ENCODE measurements at places on chromosomes 4 and X.

DNA sequence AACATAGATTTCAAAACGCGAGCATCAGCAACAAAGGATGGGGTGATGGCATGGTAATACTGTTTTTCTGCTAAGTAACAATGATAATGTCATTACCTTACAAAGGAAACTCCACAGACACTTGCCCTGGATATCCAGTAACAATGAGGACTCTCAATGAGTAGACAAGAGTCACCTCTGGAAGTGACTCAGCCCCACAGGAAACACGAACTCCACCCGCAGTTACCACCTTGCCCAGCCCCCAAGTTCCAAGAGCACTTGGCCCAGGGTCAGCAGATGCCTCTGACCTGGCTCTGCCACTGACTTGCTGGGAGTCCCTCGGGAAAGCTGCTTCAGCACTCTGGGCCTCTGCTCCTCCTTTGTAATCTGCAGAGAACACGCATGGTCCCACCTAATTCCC lies 110.3 kb upstream of the MAP3K15 start:
- DNase-seq, result no peak

- no peak for DNase-seq
Measured at GRCh38 chrX:104435249-104435648, 130.8 kb upstream of the IL1RAPL2 start.

GRCh38 chr4:22463179-22463578 lies 52.7 kb downstream of the ADGRA3 start:
- DNase-seq, result no peak

GRCh38 chrX:14927401-14927800 lies 54.2 kb downstream of the MOSPD2 start:
- no peak for DNase-seq

- DNase-seq, result no peak
Measured at GRCh38 chr4:82939414-82939813, 38.9 kb downstream of the THAP9 start.

DNA sequence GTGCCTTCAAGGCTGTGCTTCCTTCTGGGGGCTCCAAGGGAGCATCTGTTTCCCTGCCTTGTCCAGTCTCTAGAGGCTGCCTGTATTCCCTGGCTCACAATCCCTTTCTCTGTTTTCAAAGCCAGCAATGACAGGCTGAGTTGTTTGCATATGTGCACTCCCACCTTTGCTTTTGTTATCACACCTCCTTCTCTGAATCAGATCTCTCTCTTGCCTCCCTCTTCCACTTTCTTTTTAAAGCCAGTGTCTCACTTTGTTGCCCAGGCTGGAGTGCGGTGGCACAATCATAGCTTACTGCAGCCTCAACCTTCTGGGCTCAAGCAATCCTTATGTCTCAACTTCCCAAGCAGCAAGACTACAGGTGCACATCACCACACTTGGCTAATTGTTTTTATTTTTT lies 37.1 kb upstream of the LEF1 start:
- DNase-seq, result no peak

DNA sequence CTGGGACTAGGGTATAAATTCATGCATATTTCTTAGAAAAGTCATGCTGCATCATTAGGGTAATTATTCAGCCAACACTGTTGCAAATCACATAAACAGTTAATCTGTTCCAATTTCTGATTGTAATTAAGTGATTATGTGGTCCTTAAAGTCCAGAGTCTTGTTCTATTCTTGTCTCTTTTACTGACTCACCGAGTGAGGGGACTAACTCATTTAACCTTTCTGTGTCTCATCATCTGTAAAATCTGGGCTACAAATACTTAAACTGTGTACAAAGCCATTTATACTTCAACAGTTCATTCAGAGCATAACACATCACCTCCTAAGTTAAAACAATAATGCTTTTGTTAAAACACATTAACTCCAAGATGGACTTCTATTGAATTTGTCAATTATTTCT lies 65.4 kb upstream of the KLHL13 start:
- no peak for DNase-seq

- peak; percentile 53 for DNase-seq
Measured at GRCh38 chrX:153582896-153583295, 16.0 kb downstream of the CCNQ start.

- DNase-seq, result peak; percentile 69
Measured at GRCh38 chr4:52751487-52751911, 274 bp upstream of the ERVMER34-1 start.

- no peak for DNase-seq
Measured at GRCh38 chr4:7420661-7421040, 14.1 kb downstream of the PSAPL1 start.

- DNase-seq, result no peak
Measured at GRCh38 chr4:41728573-41728913, 20.0 kb downstream of the PHOX2B start.

- no peak for DNase-seq
Measured at GRCh38 chr4:79882806-79883205, 190.2 kb downstream of the ANTXR2 start.

DNA sequence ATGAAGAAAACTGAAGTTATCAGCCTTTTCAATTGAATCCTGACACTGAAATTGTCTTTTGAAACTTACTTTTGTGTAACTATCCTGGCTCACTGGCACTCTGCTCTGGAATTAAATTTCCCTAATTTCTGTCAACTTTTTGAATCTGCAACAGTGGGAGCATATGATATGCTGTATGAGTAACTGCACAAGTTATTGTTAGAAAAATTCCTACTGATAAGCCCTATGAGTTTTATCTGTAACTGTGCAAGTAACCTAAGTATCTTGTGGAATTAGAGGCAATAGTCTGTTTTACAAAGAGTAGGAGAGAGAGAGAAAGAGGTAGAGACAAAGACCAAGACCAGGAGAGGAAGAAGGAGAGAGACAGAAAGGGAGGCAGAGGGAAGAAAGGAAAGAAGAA lies 9.2 kb upstream of the HPGD start:
- no peak for DNase-seq

DNA sequence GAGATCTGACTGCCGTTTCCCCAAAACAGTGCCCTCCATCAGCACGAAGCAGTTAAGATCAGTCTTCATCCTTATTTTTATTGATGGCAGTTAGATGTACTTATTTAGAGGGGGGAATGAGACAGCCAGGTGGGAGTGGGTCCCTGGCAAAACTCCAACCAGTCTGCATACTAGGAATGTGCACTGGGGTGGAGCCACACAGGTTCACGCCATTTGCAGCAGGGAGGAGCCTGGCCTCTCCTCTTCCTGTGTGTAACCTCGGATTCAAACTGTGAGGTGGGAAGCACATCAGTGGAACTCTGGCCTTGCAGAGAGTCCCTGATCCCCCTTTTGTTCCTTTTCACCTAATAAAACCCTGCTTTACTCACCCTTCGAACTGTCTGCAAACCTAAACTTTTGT lies 987.7 kb upstream of the GRIA3 start:
- DNase-seq, result peak; percentile 46

- no peak for DNase-seq
Measured at GRCh38 chr4:32393806-32394205, 1673.6 kb downstream of the PCDH7 start.

GRCh38 chr4:152778656-152779512 lies 646 bp downstream of the TIGD4 start:
- DNase-seq, result peak; percentile 77

DNA sequence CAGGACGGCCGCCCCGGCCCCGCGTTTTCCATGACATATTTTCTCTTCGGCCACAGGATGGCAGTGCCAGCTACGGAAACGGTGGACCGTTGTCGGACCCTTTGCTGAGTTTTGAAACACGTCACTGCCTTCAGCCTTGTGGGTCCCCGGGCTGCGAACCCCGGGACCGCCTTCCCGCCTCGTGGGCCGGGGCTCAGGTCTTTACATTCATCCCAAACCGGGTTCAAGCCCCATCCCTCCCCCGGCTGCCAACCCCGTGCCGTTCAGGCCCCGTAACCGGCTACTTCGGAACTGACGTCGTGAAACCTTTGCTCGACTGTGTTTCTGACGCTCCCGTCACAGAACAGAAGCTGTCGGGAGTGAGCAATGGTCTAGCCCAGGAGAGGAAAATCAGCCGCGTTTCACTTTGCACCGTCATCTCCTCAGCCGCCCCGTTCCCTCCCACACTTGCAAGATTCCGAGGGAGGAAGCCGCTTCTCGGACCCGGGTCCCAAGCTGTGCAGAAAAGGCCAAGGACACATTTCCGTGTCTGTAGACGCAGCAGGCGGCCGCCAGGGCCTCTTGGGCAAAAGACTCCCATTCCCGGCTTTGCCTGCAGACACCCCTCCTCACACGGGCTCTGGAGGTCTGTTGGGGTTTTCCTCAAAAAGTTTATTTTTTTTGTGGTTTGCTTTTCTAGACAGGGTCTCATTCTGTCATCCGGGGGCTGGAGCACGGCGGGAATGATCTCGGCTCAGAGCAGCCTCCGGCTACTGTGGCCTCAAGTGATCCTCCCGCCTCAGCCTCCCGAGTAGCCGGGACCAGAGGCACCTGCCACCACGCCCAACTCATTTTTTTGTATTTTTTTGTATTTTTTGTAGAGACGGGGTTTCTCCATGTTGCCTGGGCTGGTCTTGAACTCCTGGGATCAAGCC lies 41.4 kb upstream of the PPP2R3B start:
- DNase-seq, result peak; percentile 82

GRCh38 chr4:93605163-93605562 lies 223.4 kb upstream of the ATOH1 start:
- DNase-seq, result no peak

DNA sequence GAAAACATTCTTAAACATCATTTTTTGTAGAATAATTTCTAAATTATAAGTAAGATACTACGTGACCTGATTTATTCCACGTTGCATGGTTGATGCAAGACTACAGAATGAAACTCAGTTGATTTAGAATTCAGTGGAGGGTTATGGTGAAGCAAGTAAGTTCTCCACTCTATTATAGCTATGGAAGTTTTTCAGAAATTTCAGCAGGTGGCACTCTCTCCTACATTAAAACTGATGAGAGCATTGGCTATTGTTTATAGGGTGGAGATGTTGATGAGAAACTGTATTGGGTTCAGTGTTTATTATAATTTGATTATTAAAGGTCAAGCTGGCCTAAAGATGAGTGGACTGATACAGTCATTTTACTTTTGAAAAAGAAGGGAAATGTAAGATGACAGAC lies 88.0 kb downstream of the FNIP2 start:
- peak; percentile 34 for DNase-seq

GRCh38 chr4:141922236-141922635 lies 285.9 kb downstream of the IL15 start:
- DNase-seq, result no peak

DNA sequence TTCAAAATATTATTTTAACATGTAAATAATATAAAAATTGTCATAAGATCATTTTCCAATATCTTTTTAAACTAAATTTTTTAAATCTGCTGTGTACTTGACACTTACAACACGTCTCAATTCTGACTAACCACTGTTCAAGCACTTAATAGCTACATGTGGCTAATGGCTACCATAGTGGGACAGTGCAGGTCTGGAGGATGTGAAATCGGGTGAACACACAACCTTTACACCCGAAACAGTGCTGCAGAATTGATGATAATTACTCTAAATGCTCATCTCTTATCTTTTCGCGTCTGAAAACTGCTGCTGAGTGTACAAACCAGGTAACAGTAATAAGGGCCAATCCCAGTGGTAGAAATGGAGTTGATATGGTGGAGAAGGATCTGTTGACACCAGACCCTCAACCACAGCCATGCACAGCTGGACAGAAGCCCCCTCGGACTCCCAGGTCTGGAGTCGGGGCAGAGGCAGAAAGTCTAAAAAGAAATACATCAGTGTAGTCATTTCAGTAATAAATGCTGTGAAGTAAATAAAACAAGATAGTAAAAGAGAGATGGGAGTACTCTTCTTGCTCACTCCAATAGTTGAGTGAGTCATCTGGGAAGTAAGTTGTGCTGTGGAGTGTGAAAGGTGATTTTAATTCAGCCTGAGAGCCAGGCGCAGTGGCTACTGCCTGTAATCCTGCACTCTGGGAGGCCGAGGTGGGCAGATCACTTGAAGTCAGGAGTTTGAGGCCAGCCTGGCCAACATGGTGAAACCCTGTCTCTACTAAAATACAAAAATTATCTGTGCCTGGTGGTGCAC lies 150.0 kb downstream of the CBR4 start:
- peak; percentile 33 for DNase-seq

DNA sequence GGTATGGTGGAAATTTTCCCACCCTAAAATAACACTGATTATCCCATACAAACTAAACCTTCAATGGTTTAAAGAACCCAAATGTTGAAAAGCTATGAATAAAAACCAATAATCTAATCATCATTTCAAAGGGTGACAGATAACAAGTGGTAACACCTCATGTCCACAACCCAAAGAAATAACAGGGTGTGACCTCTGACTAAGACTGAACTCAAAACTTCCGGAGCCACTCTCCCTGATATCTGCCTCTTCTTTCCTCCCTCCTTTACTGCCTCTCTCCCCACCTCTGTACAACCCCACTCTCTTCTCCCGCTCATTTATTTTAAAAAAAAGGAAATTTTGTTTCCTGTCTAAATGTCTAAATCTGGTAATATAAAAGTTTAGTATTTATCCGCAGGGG lies 11.5 kb downstream of the FBXW7 start:
- no peak for DNase-seq

- DNase-seq, result no peak
Measured at GRCh38 chr4:73673286-73673685, 53.0 kb upstream of the RASSF6 start.

DNA sequence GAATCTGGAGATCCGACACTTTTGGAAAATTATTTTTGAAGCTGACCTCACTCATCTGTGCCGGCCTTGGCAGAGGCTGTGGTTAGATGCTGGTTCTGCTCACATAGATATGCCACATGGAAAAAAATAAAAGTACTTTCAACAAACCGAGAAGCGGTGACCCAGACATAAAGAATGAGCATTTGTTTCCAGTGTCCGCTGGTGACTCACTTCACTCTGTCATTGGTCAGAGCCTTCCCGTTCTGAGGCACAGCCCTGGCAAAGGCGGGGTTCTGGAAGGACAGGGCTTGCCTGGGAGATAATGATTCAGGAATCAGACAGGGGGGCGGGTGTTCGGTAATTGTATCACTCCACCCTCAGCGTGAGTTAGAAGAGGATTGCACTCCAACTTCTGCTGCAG lies 172.4 kb upstream of the MXRA5 start:
- no peak for DNase-seq

- DNase-seq, result no peak
Measured at GRCh38 chr4:75555294-75556164, at the start of gene ODAPH. Gene ODAPH, plus strand, starts transcription at chr4:75556066. Its CDS starts 17 bp downstream, at chr4:75556083.

GRCh38 chrX:64192673-64193072 lies 12.8 kb downstream of the AMER1 start:
- DNase-seq, result no peak

DNA sequence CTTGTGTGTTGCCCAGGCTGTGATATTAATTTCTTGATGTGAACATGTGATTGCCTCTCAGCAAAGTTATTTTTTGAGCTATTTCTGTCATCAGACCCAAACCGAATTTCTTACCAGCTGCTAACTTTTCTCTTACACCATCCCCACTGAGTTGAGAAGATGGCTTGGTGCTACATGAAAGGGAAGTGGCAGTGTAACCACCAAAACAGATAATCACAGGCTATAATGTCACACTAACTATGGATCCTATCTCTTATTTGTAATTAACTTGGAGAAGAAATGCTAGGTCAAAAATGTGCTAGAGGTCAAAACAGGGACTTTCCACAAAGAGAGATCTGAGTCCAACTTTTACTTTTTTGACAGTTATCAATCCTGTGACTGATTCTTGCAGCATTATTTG lies 43.8 kb downstream of the ELOVL6 start:
- DNase-seq, result no peak
